ENCODE measurements at places on chromosomes 16 and 17.

DNA sequence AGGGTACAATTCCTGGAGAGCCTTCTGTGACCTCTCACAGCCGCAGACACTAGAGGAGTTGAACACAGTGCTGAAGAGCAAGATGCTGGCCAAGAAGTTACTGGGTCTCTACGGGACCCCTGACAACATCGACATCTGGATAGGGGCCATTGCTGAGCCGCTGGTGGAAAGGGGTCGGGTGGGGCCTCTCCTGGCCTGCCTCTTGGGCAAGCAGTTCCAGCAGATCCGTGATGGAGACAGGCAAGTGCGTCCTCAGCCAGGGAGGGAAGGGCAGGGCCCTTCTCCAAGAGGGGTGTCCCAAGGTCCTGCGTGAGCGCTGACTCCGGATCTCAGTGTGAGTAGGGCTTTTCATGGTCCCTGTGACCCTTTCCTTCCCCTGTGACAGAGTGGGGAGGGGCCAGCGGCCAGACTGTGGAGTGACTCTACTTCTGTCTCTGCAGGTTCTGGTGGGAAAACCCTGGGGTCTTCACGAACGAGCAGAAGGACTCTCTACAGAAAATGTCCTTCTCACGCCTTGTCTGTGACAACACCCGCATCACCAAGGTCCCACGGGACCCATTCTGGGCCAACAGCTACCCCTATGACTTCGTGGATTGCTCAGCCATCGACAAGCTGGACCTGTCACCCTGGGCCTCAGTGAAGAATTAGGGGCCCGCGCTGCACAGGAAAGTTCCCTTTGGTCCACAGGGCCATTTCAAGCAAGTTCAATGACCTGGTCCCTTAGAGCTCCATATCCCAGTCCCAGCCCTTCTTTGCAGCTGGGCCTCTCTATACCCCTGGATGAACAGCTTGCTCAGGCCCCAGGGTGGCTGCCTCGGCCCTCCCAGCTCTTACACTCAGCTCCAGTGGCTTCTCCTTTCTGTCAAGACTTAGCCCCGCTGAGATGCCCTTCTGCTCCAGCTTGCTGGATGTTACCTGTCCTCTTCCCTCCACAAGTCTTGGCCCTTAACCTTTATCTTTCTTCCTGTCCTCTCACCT is 13.1 kb downstream of the MPO start:
- DNase-seq, result peak; percentile 100

DNA sequence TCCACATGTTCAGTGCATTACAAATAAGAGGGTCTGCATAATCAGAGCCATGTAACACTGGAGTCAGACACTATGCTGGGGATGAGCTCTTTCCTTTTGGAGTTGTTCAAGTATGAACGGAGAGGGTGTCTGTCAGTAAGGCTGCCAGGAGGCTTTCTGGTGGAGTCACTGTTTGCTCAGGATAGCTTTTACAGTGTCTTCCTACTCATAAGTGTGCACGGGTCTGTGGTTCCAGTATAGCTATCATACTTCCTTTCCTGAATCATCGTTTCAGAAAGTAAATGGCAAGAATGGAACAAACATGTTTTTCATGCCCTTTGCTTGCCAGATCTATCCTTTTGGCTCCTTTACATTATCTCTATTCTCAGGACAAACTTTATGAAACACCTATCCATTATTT is 152.7 kb upstream of the CDH11 start:
- DNase-seq, result no peak

GRCh38 chr17:68777856-68778694 is 176.9 kb upstream of the FAM20A start:
- DNase-seq, result no peak

DNA sequence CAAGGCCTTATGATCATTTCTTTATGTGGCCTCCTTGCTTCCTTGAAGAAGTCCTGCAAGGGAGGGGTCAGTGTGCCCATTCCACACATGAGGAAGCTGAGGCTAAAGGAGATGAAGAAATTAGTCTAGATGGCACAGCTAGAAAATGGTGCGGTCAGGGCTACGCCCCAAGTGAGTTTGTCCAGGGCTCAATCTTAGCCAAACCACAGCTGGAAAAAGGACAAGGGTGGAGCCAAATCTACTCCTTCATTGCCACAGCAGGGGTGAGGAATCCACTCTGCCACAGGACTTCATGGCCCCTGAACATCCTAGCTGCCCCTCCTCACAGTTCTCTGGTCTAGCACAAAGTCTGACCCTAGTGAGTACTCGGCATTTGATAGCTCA is 16.2 kb downstream of the BEAN1 start:
- DNase-seq, result no peak

- no peak for DNase-seq
Observed at GRCh38 chr17:82690786-82691489, 7.6 kb downstream of the RAB40B start.

GRCh38 chr17:59839651-59840328 is 53.0 kb downstream of the TUBD1 start:
- no peak for DNase-seq

DNA sequence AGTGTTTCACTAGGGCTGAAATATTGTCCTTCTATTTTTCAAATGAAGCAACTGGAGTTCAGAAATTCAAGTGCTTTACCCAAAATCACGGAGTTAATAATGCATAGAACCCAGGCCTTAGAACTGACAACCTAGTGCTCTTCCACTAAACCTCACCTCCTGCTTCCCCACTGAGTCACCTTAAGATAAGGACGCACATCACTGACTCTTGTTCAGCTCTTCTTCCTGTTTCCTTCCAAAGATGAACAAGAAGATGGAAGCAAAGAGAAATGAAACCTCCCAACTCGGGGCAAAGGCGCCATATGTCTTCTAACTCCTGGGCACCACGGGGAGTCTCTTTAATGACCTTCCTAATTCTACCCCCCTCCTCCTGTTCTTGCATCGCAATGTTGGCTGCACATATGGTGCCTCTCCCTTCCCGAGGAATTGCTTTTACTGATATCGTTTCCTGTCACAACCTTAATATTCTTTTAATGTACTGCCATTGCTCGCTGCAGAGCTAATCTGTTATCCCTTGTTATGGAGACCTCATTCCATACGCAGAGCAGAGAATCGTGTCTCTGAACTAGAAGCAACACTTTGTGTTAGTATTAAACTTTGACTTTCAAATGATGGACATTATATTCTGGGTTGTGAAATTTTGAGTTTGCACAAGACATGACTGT is 591.4 kb downstream of the TMEM114 start:
- no peak for DNase-seq

DNA sequence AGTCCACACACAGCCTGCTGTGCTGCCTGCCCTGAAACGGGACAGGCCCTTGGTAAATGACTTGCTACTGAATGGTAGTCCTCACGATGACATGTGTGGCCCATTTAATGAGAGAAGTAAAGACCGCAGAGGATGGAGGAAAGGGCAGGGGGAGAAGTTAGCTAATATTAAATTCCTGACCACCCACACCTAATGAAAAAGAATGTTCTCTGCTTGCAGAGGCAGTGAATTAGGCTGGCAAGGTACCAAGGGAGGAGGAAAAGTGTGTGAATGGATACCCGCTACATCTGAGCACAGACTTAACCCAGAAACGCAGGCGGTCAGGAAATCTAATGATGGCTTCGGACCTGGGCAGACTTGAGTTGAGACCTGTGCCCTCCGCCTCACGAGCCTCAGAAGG is 141.2 kb downstream of the PRKCA start:
- no peak for DNase-seq

DNA sequence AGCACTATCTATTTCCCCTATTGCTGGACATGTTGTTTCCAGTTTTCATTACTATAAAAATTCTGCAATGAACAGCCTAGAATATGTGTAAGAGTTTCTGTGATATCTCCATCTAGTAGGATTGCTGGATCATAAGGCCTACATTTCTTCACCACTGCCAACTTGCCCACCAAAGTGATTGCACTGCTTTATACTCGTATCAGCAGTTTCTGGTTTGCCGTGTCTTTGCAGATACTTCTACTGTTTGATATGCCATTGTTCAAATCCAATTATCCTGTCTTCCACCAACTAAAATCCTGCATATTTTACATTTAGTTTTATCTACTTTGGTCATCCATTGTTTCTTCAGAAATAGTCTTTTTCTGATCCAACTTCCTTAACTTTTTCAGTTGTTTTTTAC is 21.1 kb downstream of the CEP95 start:
- no peak for DNase-seq

DNA sequence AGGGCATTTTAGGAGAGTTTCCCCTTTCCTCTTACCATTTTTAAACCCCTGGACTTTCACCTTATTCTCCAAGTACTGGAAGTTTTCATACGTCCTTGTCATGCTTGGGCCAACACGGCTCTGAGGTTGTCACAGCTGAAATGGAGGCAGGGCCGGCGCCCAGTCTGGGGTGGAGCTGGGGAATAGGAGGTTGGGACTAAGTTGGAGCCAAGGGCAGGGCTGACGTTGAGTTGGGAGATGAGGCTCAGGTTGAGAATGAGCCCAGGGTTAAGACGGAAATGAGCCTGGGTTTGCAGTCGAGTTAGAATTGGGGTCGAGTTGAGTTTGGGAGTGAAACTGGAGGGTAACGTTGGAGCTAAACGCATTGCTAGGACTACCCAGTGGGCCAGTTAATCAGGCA is 1.3 kb downstream of the CLEC10A start:
- no peak for DNase-seq

DNA sequence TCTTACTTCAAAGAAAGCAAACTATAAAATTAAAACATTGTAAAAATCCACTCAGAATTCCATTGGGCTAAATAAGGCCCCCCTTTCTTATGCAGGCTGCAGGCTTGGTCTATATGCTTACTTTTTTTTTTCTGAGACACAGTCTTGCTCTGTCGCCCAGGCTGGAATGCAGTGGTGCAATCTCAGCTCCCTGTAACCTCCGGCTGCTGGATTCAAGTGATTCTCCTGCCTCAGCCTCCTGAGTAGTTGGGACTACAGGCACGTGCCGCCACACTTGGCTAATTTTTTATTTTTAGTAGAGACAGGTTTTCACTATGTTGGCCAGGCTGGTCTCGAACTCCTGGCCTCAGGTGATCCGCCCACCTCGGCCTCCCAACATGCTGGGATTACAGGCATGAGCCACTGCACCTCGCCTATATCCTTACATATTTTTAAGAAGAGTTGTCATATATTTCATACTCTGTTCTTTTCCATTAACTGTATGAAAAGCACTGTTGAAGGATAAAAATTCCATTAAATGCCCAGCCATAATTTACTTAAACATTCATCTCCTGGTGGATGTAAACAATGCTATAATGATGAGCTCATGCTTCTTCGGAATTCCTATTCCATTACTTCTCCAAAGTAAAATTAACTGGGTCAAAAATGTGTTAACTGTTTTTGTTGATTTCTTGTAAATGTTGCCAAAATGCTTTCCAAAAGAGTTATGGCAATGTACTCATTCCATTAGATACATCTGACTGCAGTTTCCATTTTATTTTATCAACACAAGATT is 17.8 kb downstream of the SNN start:
- no peak for DNase-seq

- DNase-seq, result no peak
Observed at GRCh38 chr16:58187092-58187491, 10.8 kb downstream of the CSNK2A2 start.

DNA sequence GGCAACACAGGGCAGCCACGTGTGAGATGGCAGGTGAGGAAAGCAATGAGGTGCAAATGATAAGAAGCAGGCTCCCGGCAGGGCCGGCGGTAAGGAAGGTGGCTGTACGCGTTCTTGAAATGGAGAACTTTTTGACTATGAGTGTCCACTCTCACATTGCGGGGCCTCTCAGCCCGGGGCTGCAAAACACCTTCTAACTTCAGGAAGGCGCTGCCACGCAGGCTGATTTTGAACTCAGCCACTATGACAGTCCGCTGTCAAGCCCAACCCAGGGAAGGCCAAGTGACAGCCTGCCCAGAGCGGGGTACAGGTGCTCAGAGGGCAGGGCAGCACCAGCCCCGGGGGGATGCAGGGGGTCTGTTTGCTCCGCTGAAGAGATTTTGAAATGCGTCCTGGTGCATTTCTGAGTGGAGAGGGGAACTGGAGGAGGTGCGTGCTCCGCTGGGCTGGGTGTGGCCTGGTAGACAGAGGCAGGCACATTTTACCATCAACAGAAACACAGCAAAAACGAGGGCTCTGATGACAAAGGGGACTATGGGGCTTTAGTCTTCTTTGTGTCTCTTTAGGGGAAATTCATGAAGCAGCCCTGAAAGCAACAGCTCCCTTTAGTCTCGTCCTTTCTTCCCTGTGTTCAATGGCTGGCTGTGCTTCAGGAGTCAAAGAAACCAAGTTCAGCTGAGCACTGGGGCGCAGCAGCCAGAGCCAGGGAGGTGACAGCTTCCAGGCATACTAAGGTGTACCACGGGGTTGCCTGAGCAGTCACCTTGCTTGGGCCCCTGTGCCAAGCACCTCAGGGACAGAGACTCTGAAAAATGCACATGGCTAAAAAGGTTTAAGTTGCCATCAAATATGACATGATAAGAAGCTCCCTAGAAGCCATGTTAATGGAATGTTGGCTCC is 14.6 kb upstream of the SREBF1 start:
- DNase-seq, result no peak

- no peak for DNase-seq
Observed at GRCh38 chr16:70534971-70535370, 11.4 kb downstream of the SF3B3 start.

- DNase-seq, result no peak
Observed at GRCh38 chr16:23917621-23918020, 81.8 kb downstream of the PRKCB start.

- DNase-seq, result peak; percentile 20
Observed at GRCh38 chr17:41773190-41773588, 13.3 kb downstream of the JUP start.

GRCh38 chr17:21014498-21014897 is 28.3 kb downstream of the USP22 start:
- DNase-seq, result no peak

GRCh38 chr16:69830534-69831211 is 68.5 kb downstream of the WWP2 start:
- DNase-seq, result no peak

- no peak for DNase-seq
Observed at GRCh38 chr17:66378296-66378695, 75.9 kb downstream of the PRKCA start.

- DNase-seq, result no peak
Observed at GRCh38 chr16:6892966-6893365, 439.7 kb upstream of the RBFOX1 start.

DNA sequence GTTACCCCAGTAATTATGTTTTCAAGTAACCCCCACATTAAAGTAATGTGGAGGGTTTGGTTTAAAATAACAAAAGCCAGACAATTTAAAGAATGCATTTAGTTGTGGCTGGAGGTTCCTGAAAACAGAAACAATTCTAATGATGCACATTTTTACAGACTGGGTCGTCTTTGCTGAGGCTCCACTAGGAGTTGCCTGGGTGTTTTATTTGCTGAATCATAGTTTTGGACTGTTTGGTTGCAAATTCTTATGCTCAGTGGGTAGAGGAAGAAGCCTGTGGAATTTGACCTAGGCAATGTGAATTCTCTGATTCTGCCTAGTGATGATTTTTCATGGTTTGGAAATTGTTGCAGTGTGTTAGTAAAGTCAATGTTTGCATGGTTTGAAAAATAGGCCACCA is 16.3 kb downstream of the SHISA9 start:
- DNase-seq, result no peak

- DNase-seq, result no peak
Observed at GRCh38 chr16:84367750-84368307, 509 bp upstream of the ATP2C2 start.

All from Kasumi-1 (cell line).